ENCODE measurements at places on chromosomes 3 and 15.

- DNase-seq = no peak
Measured at GRCh38 chr3:71966185-71966584, 181.2 kb upstream of the PROK2 start.

- peak; percentile 10 for DNase-seq
Measured at GRCh38 chr3:195148549-195148948, 122.4 kb downstream of the XXYLT1 start.

- DNase-seq = no peak
Measured at GRCh38 chr3:2684046-2684445, 426.1 kb downstream of the IL5RA start.

DNA sequence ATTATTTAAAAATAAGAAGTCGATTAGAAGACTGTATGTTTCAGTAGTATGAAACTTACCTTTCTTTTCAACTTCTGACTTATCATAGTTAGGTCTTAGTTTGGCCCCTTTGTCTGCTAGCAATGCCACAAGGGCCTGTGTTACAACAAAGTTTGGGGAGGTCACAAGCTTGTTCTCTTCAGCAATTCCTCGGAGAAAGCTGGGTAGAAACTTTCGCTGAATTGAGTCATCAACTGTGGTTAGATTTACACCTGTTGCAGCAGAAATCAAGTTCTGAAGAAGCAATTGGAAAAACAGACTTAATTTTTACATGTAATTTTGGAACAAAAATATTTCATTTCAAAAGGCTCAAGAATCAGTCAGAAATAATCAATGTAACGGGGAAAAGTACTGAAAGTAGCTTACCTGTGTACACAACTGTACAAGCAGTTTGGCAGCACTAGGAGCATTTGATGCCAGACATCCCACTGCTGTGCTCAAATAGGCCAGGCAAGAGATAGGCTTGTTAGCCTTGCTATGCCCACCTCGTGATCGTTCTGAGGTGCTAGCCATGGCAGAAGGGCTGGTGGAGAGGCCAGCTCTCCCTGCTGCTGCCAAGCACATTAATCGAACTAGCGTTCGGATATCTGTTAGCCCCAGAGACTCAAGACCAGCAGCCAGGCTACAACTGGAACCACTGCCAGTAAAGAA lies 58.6 kb downstream of the FBXL22 start:
- no peak for DNase-seq

- no peak for DNase-seq
Measured at GRCh38 chr15:93830221-93831080, 400.9 kb upstream of the MCTP2 start.

- DNase-seq = peak; percentile 42
Measured at GRCh38 chr3:194508491-194509453, 22.0 kb upstream of the ATP13A3 start.

- DNase-seq = peak; percentile 58
Measured at GRCh38 chr3:15795651-15796308, 2.0 kb downstream of the ANKRD28 start.

GRCh38 chr3:49593041-49593440 lies 38.8 kb downstream of the BSN start:
- no peak for DNase-seq

DNA sequence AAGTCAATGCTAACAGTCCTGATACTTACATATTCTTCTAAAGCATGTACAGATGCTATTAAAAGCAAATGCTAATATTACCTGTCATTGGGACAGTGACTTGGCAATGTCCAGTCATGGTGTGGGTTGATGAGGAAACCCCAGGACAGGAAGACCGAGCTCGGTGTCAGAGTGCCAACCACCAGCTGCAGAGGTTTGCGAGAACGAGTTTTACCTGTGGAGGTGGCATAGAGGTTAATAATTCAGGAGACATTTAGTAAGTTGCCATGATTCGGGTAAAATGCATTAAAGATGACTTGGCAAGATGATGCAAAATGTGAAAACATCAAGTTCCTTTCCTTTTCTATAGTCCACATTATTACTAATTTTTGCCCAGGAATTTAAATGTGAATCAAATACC lies 94.5 kb downstream of the ABI3BP start:
- DNase-seq = peak; percentile 24

DNA sequence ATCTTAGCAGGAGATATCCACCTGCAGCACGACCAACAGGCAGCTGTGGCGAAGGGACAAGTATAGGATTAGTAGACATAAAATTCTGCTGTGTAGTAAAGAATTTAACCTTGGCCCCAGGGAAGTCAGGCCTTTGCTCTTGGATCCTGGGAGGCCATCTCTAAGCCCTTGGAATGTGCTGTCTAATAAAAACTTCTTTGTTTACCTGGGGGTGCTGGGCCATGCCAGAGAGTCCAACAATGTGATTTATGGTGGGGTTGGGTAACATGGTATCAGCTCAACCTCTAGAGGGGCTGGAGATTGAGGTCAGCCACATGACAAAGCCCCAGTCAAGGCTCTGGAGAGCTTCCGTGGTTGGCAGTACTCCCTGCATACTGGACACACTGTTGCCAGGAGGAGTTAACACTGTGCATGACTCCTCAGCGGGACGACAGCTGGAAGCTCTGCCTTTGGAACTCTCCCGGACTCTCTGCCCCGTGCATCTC lies 52.4 kb downstream of the HEG1 start:
- DNase-seq = no peak

GRCh38 chr15:29252234-29252633 lies 17.4 kb downstream of the NSMCE3 start:
- DNase-seq = no peak

DNA sequence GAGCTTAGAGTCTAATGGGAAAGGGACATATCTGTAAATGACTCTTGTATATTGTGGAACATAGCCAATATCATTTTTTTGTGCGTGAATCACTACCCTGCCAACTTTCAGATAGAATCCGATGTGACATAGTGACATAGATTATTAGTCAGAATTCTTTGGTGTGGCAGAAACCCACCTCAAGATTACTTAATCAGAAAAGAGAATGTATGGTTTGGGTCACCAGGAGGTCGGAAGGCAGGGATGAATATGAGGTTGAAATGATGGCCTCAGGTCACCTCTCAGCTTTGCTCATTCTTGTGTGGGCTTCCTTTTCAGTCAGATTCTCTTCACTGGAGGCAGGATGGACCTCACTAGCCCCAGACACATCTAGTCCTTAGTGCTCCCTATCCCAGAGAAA lies 41.4 kb downstream of the SNAPC5 start:
- DNase-seq = no peak

DNA sequence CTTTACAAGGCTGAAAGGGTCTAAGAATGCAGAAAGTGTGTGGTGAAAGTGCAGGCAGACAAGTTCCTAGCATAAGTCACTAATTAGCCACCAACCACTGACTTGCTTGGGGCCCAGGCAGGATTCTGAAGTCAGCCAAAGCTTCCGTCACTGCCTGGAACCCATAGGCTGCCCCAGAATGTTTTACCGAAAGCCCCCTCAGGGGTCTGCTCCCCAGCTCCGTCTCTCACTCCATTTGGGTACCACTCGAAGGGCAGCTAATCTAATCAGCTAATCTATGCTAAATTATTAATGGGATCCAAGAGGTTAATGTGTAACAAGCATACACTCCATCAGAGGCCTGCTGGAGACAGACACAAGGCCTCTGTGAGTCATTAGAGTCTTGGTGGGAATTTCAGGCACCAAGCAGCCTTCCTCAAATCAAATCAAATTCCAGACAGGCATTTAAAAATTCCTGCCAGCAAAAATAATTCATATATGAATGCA lies 13.2 kb downstream of the ADAMTS9 start:
- no peak for DNase-seq

All from inflammatory macrophage (primary cell).